ENCODE measurements at places on chromosomes 16 and 17.

- peak; percentile 57 for DNase-seq
These were observed at the start of gene PRRT2 for GRCh38 chr16:29811896-29812665. Gene PRRT2, plus strand, starts transcription at chr16:29812193. Its CDS starts 862 bp downstream, at chr16:29813055.

GRCh38 chr17:33228548-33228947 lies 64.5 kb downstream of the ASIC2 start:
- no peak for DNase-seq

DNA sequence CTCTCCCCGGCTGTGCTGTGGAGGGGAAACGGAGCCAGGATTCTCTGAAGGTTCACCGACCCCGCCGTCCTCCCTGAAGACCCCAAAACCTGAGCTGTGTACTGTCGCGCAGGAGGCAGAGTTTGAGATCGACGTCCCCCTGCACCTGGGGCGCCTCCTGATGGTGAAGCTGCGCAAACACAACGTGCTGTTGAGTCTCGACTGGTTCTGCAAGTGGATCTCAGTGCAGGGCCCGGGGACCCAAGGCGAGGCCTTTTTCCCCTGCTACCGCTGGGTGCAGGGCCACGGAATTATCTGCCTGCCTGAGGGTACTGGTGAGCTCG lies 62.6 kb upstream of the TEKT1 start:
- no peak for DNase-seq

DNA sequence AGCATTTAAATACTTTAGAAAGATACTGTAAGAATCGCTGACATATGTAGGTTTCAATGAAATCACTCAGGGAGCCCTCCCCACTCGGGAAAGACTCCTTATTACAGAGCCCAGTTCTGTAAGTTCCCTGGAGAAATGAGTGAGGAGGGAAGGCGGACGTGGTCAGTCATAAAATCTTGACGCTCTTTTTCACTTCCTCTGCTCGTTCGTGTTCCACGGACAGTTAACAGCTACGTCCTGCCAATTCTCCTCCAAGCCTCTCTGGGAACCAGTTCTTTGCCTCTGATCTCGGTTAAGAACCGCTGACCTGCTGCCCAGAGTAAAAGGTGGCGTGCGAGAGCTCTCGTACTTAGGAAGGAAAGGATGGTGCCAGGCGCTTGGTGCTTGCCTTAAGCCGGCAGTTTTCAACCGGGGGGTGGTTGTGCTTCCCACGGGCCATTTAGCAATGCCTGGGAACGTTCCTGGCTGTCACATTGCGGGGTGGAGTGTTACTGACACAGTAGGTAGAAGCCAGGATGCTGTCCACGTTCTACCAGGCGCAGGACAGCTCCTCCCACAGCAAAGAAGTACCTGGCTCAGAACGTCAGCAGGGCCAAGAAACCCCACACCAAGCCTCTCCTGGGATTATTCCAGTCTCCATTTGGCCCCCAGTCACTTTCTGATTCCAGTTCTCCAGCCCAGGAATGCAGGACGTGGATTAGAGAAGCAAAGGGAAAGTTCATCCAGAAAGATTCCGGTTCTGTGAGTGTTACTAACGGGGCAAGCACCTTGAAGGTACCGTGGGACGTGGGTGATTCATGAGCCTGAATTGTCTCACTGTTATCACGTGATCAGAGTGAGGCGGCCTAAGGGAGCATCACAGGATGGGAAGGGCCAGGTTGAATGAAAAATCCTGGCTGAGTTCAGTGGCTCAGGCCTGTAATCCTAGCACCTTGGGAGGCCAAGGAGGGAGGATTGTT lies 87.7 kb downstream of the MRM3 start:
- no peak for DNase-seq

DNA sequence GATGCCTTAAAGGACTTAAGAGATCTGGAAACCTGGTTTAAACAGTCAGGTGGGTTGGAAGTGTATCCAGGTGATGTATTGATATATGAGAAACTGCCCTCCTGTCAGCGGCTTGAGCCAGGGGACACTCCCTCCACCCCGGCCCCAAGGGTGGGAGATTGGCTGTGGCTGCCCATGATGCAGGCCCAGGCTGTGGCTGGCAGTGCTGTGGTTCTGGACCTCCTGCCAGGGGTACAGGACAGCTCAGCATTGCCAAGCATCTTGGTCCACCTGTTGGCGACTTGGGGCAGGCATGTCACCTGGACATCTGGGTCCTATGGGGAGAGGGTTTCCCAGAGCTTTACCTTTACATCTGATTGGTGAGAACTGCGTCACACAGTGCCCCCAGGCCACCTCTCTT lies 201.0 kb downstream of the SPECC1 start:
- no peak for DNase-seq

DNA sequence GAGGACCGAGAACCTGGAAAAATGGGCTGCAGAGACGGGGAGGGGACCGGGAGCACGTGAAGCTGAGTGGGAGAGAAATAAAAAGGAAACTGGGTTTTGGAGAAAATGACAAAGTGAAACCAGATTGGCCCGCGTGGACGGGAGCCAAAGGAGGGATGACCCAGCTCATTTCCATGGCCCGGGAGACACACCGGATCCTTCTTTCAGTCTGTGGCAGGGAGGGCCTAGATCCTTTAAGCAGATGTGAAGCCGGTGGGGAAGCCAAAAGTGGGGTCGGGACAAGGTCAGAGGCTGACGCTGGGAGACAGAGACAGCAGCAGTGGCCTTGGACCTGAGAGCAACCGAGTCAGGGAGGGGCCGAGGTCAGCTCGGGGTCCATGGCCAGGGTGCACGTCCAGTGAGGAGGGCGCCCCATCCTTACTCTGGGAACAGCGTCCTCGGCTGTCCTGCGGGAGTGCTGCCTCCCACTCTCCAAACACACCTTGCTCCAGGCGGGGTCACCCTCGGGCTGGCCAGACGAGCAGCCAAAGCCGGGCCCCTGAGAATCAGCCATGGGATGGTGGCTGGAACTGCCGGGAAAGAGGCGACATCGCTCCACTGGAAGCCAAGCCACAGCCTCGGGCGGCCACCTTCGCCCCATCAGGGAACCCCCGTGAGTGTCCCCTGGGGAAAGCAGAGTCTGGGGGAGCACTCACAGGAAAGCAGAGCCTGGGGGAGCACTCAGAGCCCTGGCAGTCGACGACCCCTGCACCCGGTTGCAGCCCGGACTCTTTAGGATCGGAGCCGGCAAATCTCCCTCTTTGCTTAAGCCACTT lies 17.3 kb downstream of the CA5A start:
- DNase-seq, result no peak

DNA sequence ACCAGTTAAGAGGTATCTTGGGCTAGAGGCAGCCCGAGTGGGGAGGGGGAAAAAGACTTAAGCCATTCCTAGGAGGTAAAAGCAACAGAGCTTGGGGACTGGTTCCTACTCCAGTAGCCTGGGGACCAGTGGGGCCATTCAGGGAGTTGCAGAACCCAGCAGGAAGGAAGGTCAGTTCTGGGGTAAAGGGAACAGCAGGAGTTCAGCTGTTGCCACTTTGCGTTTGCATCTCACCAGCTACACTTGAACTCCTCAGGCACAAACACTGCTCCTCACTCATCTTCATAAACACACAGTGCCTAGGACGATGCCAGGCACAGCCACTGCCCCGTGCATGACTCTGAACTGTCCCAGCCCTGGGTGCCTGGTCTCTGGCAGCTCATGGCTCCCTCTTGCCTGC lies 4.0 kb downstream of the HAP1 start:
- DNase-seq, result no peak

Measured in stimulated activated CD4-positive, alpha-beta T cell treated with anti-CD3 and anti-CD28 coated beads, Interleukin-1b, Interleukin-23, amount 100 ng/mL, for 4 hours (primary cell).